ENCODE measurements at places on chromosomes 7 and 10. TPM values are rescaled to one million over a fixed set of nuclear protein-coding genes. Genes with fewer than 3 reads are reported as not detected.

Gene GJD4
- not detected for total RNA-seq

Gene HOXA9
- total RNA-seq: 0.15 TPM

Gene SRGN
- 25.8 TPM for total RNA-seq

Gene CNPY1
- total RNA-seq: not detected

Gene TEX47
- total RNA-seq: not detected

Gene C10orf67
- 0.44 TPM for total RNA-seq

Gene IL15RA
- total RNA-seq: 13.7 TPM

Gene CALHM3
- total RNA-seq: not detected

Gene IFIT1B
- total RNA-seq: not detected

Gene FBXL15
- total RNA-seq: 14.1 TPM

Gene BEND7
- 1.0 TPM for total RNA-seq

Gene CDH23
- 0.17 TPM for total RNA-seq

Gene TMEM229A
- not detected for total RNA-seq

Gene NEBL
- total RNA-seq: 0.17 TPM

Gene CFAP46
- 1.5 TPM for total RNA-seq

Gene RTKN2
- total RNA-seq: 1.3 TPM

Gene ACBD7
- 0.99 TPM for total RNA-seq

Gene CPED1
- 122 TPM for total RNA-seq

Gene NDUFA5
- 46.3 TPM for total RNA-seq

Gene NPC1L1
- 0.17 TPM for total RNA-seq

Gene AQP1
- 1.5 TPM for total RNA-seq

Gene AGR2
- not detected for total RNA-seq

Gene C10orf95
- not detected for total RNA-seq

Data from smooth muscle cell of trachea (primary cell).